B cell (primary cell): ENCODE measurements at places on chromosomes 16 and 17.
A peak's percentile ranks its signal among the peaks of the same experiment; 100 is the strongest.

DNA sequence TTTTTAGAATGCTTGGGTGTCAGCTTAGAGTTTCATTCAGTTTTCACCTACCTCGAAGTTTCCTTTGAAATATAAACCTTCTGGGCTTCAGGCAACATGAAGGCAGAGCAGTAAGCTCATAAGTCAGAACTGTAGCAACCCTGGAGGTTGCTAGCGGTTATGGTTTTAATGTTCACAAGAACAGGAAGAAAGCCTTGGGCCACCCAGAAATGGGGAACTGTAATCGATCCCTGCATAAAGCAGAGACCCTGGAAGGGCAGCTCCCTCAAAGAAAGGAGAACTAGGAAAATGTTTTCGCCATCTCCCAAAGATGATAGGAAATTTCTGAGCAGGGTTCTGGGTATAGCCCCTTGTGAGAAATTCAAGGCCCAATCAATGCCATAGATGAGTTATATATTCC, 47.8 kb upstream of the RASL10B start:
- no peak for DNase-seq

DNA sequence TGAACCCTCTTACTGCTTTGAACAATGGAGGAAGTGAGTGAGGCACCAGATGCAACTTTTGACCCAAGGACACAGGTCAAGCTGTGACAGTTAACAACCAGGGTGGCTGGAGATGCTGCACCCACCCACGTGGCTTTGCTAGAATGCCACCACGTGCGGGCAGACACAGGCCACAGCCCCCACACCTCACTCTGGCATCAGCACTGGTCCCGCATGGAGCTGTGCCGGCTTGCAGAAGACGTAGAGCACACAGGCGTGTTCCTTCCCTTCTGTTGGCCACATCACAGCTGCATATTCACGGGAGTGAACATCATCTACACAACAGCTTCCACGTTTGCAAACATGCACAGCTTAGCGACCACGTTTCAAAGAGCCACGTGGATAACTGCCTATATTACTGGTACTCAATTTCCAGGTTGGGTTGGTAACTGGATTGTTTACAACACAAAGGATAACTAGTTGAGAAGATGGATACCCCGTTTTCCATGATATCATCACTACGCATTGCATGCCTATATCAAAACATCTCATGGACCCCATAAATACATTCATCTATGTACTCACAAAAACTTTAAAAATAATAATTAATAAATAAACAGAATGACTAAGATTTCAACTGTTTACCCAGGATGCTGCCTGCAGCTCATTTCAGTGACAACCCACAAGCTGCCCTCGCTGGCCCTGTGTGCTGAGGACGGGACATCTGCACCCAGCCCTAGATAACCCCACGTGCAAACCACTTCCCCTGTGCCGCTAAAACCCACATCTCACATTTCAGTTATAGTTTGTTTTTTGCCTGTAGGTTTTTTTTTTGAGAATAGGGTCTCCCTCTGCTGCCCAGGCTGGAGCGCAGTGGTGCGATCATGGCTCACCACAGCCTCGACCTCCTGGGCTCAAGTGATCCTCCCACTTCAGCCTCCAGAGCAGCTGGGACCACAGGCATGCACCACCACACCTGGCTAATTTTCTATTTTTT, 132.0 kb downstream of the ANKRD11 start:
- no peak for DNase-seq

- DNase-seq, result no peak
These were observed 27.3 kb downstream of the C17orf75 start for GRCh38 chr17:32314636-32315035.

DNA sequence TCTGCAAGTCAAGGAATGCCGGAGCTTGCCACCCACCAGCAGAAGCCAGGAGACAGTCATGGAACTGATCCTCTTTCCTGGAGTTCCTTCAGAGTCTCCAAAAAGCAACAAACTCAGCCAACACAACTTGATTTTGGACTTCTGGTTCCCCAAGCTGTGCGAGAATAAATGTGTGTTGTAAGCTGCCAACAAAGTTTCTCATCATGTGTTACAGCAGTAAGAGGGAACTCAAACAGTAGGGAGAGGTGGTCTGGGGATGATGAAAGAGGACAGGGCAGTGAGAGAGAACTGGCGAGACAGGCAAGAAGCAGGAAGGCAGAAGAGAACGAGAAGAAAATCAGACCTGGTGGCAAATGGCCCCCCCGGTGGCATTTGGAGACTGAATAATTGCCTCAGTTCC, 204.9 kb downstream of the MAF start:
- DNase-seq, result no peak

- DNase-seq, result no peak
These were observed 210.0 kb downstream of the TMEM114 start for GRCh38 chr16:8380311-8380710.

GRCh38 chr17:60798576-60798975, 120.9 kb downstream of the BCAS3 start:
- DNase-seq, result no peak

- DNase-seq, result no peak
These were observed 7.6 kb downstream of the MYO18A start for GRCh38 chr17:29172589-29172988.

GRCh38 chr17:54907376-54907775, 6.7 kb downstream of the TOM1L1 start:
- DNase-seq, result no peak

DNA sequence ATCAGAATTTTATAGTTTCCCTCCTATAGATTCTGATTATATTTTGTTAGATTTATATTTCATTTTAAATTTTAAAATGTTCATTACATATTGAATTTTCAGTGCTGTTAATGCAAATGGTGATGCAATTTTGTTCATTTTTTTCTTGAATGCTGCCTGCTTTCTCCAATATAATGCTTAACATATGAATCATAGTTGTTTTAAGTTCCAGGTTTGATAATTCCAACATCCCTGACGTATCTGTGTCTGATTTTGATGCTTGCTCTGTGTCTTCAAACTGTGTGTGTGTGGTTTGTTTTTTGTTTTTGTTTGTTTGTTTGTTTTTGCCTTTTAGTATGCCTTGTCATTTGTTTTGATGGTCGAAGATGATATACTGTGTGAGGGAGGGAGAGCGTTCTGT, 134.7 kb upstream of the ELAC2 start:
- DNase-seq, result no peak

DNA sequence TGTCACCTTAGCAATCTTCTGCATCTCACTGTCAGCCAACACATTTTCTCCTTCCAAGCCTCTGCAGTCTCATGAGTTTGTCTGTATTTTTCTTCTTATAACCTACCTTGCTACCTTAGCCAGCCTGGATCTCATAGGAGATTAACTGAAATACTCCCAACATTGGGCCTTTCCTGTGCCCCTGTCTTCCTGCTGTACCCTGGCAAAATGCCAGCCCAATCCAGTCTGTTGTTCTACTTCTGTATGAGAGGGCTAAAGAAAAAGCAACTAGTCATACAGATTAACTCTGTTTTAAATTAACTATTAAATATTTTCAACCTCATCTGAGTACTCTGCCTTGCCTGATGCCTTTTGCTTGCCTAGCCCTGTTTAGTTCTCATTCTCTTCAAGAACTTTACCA, 18.4 kb downstream of the GOSR1 start:
- no peak for DNase-seq

DNA sequence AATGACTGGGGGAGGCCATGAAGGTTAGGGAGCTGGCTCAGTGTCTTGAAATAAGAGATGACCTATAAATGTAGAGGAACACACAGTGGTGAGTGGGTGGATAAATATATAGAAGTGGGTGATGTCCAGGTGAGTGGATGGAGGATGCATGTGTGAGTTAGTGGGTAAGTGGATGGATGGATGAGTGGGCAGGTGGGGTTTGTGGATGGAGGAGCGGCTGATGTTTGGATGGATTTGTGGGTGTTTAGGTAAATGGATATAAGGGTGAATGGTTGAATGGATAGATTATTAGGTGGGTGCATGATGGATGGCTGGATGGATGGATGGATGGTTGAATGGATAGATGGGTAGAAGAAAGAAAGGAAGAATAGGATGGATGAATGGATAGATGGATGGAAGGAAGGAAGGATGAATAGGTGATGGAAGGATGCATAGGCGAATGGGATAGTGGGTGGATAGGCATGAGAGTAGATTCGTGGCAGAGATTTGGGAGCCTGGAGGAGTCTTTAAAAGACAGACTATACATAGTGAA, 19.1 kb upstream of the TAC4 start:
- DNase-seq, result no peak

GRCh38 chr17:57396511-57396921, 140.2 kb downstream of the MSI2 start:
- DNase-seq, result no peak

DNA sequence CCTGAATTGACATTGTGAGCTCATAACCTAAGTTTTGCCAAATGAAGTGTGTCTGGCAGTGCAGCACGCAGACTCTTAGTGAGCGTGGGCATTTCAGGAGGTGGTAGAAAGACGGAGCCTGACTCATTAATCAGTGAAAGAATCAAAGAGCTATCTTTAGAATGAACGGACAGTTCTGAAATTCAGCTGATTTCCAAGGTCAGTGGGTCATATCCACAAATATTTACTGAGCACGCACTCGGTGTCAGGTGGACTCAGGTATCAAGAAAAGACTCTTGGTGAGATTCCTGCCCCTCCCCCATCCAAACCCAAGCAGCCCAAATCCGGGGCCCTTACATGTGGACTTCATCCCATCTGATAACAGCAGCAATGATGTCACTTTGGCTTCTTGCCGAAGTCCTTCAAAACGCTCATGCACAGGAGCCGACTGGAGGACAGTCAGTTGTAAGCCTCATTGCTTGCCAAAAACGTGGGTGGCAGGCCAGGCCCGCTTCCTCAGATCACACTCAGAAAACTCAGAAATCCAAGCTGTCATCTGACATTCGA, 185.8 kb downstream of the HS3ST3A1 start:
- no peak for DNase-seq

DNA sequence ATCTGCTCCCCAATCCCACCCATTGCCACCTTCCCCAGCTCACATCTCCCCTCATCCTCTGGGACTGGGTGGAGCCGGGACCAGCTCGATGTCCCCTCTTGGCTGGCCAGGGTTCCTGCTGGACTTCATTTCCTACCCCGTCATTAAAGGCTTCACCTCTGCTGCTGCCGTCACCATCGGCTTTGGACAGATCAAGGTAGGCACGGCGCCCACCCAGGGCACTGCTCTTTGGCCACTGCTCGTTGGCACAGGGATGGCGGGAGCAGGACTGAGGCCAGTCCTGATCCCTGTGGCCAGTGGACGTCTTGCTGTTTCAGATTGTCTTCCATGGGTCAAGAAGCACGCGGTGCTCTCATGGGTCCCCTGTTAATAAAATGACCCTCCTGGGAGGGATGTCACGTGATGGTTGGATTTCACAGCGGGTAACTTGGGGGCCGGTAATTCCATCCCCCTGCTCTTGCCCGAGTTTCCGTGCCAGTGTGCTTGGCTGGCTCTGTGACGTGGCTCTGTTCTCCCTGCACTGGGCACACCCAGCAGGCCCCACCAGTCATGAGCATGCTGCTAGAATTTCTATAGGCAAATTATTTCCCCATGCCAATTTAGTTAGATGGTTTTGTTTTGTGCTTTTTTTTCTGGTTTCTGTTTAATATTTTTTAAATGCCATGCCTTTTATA, 3.1 kb downstream of the SLC26A11 start:
- DNase-seq, result no peak

GRCh38 chr17:8226536-8227237, 16.3 kb upstream of the AURKB start:
- DNase-seq, result peak; percentile 66

DNA sequence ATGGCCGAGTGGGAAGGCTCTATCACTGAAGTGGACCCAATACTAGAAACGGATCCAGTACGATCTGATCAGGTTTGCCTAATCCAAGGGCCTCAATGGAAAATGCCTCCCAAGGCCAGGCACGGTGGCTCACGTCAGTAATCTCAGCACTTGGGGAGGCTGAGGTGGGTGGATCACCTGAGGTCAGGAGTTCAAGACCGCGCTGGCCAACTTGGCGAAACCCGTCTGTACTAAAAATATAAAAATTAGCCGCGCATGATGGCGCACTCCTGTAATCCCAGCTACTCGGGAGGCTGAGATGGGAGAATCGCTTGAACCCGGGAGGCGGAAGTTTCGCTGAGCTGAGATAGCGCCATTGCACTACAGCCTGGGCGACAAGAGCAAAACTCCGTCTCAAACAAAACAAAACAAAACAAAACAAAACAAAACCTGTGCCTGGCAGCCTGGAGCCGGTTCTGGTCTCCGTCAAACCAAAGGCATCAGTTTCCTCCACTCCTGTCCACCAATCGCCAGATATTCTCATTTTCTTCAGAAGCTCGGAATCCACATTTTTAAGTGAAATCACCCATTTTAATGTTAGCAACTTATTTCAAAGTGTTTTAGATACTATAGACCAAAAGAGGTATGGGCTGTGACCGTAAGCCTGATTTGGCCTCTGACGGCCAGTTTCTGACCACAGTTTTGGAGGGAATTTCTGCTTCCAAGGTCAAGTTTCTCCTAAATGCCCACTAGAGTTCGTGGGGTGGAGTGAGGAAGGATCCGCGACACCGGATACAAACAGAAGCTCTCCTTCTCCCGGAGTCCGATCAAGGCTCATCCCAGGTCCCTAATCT, 664 bp downstream of the NQO1 start:
- no peak for DNase-seq

DNA sequence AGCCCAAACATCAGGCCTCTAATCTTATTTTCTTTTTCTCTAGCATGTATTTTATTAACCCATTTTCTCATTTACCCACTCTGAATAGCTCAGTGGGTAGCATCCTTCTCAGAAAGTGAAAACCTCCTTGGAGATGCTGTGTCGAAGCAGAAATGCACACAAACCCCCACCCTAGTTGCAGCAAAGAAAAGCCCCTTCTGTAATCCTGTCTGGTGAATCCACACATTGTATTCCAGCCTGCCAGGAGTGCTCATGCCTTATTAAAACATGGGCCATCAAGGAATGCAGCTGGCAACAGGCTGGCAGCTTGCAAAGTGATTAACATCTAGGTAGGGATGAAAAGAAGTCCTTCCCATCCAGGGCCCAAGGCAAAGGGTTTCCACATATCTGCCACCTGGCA, 39.7 kb upstream of the AXIN2 start:
- no peak for DNase-seq

DNA sequence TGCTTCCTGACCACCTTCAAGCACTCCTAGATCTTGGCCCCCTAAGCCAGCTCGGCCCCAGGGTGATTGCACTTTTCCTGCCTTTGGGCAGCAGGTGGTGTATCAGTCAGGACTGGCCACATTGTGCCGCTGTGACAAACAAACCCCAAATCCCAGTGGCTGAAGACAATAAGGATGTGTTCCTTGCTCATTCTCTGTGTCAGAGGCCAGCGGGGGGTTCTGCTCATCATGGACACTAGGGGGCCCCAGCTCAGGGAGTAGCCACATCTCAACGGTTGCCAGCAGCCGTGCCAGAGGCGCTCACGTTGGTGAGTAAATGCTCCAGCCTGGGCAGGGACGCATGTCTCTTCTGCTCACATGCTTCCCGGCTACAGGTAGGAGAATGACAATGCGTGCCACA, 60.4 kb downstream of the ZDHHC7 start:
- DNase-seq, result peak; percentile 27

- DNase-seq, result no peak
These were observed 23.8 kb upstream of the SUPT4H1 start for GRCh38 chr17:58375811-58376210.
